Stimulated activated CD4-positive, alpha-beta T cell treated with anti-CD3 and anti-CD28 coated beads, Interleukin-1b, Interleukin-23, amount 100 ng/mL, for 1 hour (primary cell): ENCODE measurements at places on chromosomes 6 and 20.
A peak's percentile ranks its signal among the peaks of the same experiment; 100 is the strongest.

GRCh38 chr20:59223182-59223601 is 59.6 kb downstream of the ZNF831 start:
- no peak for DNase-seq

DNA sequence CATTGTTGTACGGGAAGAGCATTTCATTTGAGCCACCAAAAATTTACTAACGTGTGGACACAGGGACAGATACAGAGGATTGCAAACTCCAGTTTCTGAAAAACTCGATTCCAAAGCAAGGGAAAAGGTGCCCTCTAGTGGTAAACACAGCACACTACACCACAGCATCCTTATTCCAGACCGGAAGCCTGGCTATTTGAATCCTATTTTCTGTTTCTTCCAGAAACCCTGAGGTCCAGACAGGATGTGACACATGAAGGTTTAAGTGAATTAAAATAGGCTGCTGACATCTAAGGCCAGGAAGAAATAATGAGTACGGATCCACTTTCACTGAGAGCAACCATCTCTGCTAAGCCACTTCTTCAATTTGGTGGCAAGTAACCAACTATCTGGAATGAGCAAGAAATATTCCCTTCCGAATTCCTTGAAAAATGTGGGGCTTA is 31.8 kb upstream of the GMPR start:
- peak; percentile 9 for DNase-seq

DNA sequence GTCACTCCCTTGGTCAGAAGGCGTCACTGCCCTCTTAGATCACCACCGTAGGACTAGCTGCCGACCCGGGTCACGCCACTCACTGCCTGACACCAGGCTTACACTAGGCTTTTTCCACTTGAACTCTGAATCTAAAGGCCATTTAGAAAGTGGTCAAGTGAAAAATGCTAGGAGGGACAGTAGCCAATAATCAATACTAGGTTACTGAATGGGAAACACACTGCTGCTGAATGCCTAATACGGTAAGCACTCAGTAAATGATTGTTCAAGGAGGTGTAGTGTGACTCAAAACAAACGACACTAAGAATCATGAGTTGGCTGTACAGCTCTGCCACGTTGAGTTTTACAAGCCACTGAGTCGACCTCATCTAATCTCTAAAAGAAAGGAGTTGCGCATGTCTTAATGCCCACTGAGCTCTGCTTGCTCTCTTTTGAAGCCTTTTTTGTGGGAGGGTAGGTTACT is 760 bp upstream of the IBTK start:
- DNase-seq, result no peak

DNA sequence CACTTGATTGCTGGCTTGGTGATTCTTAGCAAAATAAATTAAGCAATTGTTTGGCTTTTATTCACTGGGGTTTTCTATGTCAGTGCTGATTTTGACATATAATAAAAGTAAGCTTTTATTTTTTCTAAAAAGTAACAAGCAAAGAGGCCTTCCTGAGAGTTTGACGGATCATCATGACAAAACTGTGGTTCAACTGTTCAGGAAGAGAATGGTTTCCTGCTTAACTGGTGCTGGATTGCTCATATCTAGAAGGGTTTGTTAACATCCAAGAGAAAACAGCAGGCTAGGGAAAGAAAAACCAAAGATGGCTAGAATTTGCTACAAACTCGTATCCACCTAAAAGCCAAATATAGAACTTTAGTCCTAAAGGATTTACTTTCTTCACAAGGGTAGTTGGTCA is 21.2 kb downstream of the SERPINB1 start:
- DNase-seq, result no peak

DNA sequence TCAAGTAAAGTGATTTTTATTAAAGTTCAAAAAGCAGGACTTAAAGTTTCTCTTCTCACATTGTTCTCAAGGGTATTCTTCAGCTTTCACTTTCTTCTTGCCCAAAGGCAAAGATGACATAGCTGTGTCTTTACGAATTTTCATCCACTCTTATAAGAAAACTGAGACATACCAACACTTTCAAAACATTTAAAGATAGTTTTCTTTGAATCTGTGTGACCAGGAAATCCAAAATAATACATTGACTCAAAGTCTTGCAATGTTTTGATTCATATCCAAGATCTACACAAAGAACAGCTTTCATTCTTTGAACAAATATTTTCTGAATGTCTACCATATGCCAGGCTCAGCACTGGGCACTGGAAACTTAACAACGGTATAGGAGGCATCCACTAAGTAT is 117.9 kb downstream of the SIM1 start:
- DNase-seq, result no peak

GRCh38 chr6:170025341-170025911 is 265.5 kb downstream of the DLL1 start:
- DNase-seq, result no peak
